ENCODE measurements at places on chromosomes 13 and 19.

DNA sequence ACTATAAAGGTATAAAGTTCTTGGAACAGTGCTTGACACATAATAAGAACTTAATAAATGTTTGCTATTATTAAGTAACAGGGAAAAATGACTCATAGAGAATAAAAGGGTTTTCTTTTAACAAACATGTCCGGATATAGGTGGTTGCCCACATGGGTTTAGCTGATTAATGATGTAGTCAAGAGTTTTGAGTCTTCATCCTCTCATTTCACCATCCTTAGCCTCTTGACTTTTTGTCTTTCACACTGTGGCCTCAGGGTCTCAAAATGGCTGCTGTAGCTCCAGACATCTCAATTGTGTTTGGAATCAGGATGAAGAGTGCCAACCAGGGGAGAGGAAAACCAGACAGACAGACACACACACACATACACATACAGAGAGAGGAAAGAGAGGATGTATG, 97.9 kb downstream of the HSPH1 start:
- no peak for DNase-seq

- DNase-seq: peak; percentile 1
Measured at GRCh38 chr13:97506511-97506910, 72.5 kb downstream of the RAP2A start.

DNA sequence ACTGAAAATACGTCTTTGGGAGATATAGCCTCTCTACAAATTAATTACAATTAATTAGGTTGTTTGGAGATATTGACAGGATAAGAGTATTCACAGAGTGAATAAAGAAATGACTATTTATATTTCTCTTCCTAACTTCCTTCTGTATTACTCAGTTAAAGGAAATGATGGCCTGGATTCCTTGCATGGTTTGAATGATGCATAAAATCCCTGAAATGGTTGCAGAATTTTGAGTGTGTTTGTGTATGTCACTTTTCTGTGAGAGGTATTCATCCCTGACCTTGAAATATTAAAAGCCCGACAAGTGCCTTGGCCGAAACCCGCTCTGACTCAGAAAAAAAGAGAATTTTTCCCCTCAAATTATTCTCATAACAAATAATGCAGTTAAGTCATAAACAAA, 90.0 kb downstream of the PDS5B start:
- no peak for DNase-seq

DNA sequence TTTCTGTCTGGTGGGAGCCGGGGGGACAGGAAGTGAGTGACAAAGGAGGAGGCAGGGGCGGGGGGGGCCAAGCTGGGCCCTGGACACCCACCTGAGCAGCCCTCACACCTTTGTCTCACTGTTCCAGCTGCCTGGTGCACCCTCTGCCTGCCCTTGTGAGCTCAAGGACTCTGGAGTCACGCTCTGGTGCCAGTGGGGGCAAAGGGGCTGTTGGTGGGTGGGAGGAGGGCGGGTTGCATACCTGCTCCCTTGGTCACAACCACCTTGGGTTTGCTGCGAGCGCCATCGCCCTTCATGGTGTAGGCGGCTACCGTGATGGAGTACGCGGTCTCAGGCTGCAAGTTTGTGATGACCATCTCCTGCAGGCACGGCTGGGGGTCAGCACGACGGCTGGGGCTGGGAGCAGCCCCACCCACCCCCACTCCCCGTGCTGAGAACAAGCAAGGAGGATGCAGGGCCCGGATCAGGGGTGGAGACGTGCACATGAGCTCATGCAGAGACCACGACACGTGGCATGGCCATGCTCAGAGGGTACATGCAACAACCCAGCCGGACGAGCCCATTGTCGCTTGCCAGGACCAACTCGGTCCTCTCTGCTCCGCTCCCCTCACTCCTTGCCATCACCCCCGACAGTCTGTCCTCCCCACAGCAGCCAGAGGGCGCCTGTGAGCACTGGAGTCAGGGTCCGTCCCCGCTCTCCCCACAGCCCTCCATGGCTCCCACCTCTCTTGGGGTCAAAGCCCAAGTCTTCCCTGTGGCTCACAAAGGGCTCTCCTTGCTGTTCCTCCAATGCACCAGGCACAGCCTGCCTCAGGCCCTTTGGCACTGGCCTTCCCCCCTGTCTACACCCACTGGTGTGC, 114.9 kb downstream of the PTPRS start:
- DNase-seq: no peak

- no peak for DNase-seq
Measured at GRCh38 chr13:113726961-113727411, 32.0 kb upstream of the TMEM255B start.

DNA sequence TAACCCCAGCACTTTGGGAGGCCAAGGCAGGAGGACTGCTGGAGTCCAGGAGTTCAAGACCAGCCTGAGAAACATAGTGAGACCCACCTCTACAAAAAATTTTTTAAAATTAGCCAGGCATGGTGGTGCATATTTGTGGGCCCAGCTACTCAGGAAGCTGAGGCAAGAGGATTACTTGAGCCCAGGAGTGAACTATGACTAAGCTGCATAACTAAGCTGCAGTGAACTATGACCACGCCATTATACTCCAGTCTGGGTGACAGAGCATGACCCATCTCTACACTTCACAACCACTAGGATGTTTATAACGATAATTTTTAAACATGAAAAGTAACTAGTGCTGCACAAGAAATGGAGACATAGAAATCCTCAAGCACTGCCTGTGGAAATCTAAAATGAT, 352.7 kb upstream of the SGCG start:
- no peak for DNase-seq

GRCh38 chr19:50820549-50821247, 2.9 kb downstream of the KLK1 start:
- DNase-seq: no peak

DNA sequence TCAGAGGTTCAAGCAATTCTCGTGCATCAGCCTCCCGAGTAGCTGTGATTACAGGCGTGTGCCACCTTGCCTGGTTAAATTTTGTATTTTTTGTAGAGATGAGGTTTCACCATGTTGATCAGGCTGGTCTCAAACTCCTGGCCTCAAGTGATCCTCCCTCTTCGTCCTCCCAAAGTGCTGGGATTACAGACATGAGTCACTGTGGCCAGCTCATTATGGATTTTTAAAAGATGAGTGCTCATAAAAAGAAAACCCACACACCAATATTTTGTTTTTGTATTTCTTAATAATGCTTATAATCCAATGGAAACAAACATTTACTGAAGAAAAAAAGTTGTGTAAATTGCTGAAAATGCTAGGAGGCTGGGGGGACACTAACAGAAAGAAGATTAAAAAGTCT, 5.0 kb upstream of the MICU2 start:
- DNase-seq: no peak

- no peak for DNase-seq
Measured at GRCh38 chr13:51539887-51540286, 44.4 kb upstream of the WDFY2 start.

DNA sequence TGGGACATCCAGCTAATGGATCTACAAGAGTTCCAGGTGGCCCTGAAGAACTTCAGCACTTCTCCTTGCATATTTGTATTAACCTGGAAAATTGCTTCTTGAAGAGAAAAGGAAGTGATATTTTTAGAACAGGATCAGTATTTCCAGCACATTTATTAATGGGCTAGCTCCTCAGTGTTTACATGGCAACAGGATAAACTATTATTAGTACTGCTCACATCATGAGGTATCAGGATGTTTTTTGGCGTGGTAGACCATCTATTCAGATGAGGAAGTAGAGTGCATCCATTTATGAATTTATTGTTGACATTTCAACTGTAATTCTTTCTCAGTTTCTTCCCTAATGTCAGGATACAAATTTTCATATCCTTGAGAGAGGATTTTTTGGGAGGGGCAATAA, 144.4 kb downstream of the KCNRG start:
- no peak for DNase-seq

All from suppressor macrophage (primary cell).